ENCODE measurements at places on chromosomes 4 and X. TPM values are rescaled to one million over a fixed set of nuclear protein-coding genes. Genes with fewer than 3 reads are reported as not detected.

KLKB1 gene
- 0.90 TPM for polyA plus RNA-seq

CYTL1 gene
- polyA plus RNA-seq: 4.7 TPM

PABPC1L2B gene
- polyA plus RNA-seq: 17.2 TPM

PNMA6F gene
- polyA plus RNA-seq: 7.4 TPM

TXK gene
- polyA plus RNA-seq: 0.35 TPM

C4orf51 gene
- polyA plus RNA-seq: not detected

TBC1D9 gene
- 60.2 TPM for polyA plus RNA-seq

POLN gene
- 8.9 TPM for polyA plus RNA-seq

RPS6KA6 gene
- polyA plus RNA-seq: 7.3 TPM

NAT8L gene
- polyA plus RNA-seq: 60.5 TPM

GJB1 gene
- polyA plus RNA-seq: 3.0 TPM

SULT1E1 gene
- polyA plus RNA-seq: 33.4 TPM

ALAS2 gene
- 11.0 TPM for polyA plus RNA-seq

SUPT20HL1 gene
- polyA plus RNA-seq: 0.09 TPM

ZNF185 gene
- polyA plus RNA-seq: 8.5 TPM

FDCSP gene
- not detected for polyA plus RNA-seq

COL25A1 gene
- polyA plus RNA-seq: 14.7 TPM

GDPD2 gene
- polyA plus RNA-seq: 45.3 TPM

FMR1NB gene
- polyA plus RNA-seq: 0.18 TPM

ELOVL6 gene
- polyA plus RNA-seq: 22.8 TPM

KIAA1210 gene
- polyA plus RNA-seq: 0.29 TPM

EMCN gene
- 13.9 TPM for polyA plus RNA-seq

CFAP299 gene
- 4.7 TPM for polyA plus RNA-seq

LUZP4 gene
- polyA plus RNA-seq: not detected

ASB12 gene
- polyA plus RNA-seq: 0.60 TPM

HTR2C gene
- polyA plus RNA-seq: 11.2 TPM

MBNL3 gene
- 2.0 TPM for polyA plus RNA-seq

SERPINA7 gene
- polyA plus RNA-seq: not detected

ANXA5 gene
- 356 TPM for polyA plus RNA-seq

PDCL2 gene
- polyA plus RNA-seq: not detected

SLC25A43 gene
- polyA plus RNA-seq: 3.8 TPM

CPE gene
- 580 TPM for polyA plus RNA-seq

TRPC5OS gene
- polyA plus RNA-seq: 0.17 TPM

HOPX gene
- 326 TPM for polyA plus RNA-seq

GAGE12H gene
- not detected for polyA plus RNA-seq
